Activated T-helper 1 cell treated with Interleukin-2 at 50 U/mL for 16 hours (primary cell): ENCODE measurements at places on chromosomes 16 and 17.
A peak's percentile ranks its signal among the peaks of the same experiment; 100 is the strongest.

GRCh38 chr17:43772877-43773648, 5.7 kb downstream of the DUSP3 start:
- DNase-seq, result no peak

GRCh38 chr17:55521186-55521585, 9.9 kb upstream of the SMIM36 start:
- no peak for DNase-seq

DNA sequence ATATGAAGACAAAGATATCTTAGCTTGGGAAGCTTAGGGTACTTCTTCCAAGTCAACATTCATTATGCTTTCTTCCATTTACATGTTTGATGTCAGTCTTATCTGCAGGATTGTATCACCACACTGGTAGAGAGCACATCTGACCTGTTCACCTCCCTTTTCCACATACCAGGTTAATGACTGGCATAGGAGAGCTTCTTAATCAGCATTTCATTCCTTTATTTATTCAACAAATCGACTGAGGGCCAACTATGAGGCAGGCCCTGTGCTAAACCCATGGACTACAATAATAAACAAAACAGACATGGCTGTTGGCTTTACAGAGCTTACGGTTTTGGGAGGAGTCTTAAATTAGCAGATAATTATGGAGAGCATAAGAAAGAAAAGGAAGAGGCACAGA, 378.1 kb upstream of the CDH11 start:
- no peak for DNase-seq

DNA sequence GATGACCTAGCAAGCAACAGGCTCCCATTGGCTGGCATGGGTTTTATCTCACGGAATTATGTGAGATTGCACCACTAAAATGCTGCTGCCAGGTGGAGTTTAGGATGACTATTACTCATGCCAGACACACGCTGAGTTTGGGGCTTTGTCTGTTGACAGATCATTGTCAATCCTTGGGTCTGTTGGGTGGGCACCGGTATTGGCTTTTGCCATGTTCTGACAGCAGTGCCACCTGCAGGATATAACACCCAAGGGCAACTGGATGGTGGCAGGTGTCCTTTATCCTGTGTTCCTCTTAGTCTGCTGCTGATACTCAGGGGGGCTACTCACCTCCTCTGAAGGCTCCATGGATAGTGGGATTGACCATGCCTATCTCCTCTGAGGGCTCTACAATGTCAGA, 221.6 kb upstream of the DYNLRB2 start:
- no peak for DNase-seq

- no peak for DNase-seq
These were observed 69.7 kb upstream of the CHMP6 start for GRCh38 chr17:80921741-80922579.

GRCh38 chr16:89534252-89534756, 26.1 kb downstream of the SPG7 start:
- peak; percentile 19 for DNase-seq

GRCh38 chr17:16191604-16192003, 23.7 kb downstream of the NCOR1 start:
- no peak for DNase-seq

GRCh38 chr16:10086620-10087019, 95.6 kb downstream of the GRIN2A start:
- no peak for DNase-seq

- no peak for DNase-seq
These were observed 197.1 kb downstream of the HS3ST4 start for GRCh38 chr16:25888868-25889267.

DNA sequence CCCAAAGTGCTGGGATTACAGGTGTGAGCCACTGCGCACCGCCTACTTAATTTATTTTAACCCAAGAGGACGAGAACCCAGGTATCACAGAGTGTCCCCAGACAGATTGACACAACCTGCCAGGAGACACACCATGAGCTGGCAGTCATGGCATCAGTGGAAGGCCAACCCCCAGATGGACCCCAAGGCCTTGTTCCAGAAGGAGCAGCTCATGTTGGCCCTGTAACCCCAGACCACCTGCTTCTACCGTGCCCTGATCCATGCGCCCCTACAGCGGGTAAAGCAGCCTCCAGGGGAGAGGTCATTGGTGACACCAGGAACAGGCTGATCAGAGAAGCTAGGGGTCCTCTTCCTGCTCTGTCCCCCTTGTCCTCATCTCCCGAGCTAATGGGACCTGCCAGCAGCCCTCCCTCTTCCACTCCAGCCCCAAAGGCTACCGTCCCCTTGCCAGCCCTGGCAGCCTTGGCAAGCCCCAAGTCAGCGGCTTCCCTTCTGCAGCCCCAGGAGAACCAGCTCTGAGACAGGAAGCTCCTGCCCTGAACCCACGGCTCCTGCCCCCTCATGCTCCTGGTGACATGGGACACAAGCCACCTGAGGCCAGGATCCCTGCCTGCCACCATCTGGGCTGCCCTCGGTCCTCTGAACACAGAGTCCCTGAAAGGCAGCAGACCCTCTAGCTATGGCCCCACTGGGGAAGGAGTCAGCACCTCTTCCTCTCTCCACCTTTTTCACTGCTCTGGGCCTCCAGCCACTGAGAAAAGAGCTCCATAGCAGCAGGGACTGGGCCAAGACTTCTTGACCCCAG, 6.3 kb downstream of the SULT1A1 start:
- no peak for DNase-seq

DNA sequence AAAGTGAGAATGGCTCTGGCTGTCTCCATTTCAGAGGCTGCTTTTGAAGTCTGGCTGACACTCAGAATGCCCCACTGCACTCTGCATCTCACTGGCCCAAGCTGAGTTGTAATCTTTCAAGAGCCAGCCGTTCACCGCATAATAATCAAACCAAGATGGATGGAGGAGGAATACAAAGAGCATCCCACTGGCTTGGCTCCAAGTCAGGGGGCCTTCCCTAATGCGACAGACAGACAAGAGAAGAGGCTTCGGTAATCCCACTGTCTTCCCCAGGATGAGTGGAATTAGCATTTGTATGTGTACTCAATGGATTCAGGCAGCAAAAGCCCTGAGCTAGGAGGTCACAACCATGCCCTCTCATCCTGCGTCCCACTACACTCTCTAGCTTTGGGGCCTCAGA, 68.0 kb downstream of the CBLN1 start:
- no peak for DNase-seq

DNA sequence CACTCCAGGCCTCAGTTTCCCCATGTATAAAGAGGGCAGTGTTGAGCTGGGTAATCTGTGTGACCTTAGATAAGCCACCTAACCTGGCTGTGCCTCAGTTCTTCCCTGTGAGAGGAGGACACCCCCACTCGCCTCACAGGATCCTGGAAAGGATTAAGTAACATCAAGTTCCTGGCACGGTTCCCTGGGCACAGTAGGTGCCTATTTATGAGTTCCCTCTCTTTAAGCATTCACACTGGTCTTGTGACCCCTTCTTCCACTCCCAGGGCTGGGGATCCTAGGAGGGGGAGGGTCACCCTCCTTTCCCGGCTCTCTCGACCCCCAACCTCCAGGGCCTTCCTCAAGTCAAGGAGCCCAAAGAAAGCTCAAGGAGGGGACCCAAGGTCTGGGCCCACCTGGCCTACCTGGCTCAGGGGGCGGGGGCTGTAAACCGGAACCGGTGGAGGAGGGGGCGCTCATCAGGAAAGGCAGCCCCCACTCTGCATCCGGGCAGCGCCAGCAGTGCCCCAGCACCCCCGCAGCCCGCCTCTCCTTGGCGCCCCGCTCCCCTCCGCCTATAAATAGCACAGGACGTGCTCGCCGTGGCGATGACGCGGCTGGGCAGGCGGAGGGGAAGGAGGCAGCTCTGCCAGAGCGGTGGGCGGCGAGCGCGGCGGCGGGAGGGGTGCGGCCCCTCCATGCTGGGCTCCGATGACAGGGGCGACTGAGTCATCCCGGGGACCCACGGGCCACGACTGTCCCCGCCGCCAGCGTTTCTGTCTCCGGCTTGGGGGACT, 9.4 kb downstream of the RPL19 start:
- DNase-seq, result peak; percentile 48

DNA sequence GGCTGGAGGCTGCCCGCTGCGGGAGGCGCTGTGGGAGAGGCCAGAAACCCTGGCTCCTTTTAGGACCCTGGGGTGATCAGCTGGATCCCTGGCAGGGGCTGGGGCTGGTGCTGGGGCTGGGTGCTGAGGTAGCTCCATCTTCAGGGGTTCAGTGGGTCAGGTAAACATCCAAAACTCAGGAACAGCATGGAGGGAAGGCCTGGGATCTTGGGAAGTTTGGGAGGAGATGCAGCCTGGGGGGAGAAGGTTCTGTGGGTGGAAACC, 21.0 kb downstream of the ADGRG5 start:
- no peak for DNase-seq

DNA sequence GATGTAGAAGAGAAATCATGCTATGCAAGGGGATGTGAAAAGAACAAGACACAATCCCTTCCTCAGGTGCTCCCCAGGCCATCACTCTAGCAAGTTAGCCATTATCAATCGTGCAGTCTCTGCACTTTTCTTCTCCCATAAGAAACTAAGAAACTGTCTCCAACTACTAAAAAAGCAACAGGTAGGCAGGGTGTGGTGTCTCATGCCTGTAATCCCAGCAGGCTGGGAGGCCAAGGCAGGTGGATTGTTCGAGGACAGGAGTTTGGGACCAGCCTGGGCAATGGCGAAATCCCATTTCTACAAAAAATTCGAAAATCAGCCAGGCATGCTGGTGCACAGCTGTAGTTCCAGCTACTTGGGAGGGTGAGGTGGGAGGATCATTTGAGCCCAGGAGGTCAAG, 13.8 kb downstream of the PARN start:
- no peak for DNase-seq

- no peak for DNase-seq
These were observed 22.5 kb upstream of the MEAK7 start for GRCh38 chr16:84526794-84527531.

- no peak for DNase-seq
These were observed 56.2 kb downstream of the HSD17B2 start for GRCh38 chr16:82091241-82091640.
